Activated CD4-positive, alpha-beta T cell treated with anti-CD3 and anti-CD28 coated beads, Interleukin-2, amount 50 U/mL, for 4 hours (primary cell): ENCODE measurements at places on chromosomes 3 and 15.

DNA sequence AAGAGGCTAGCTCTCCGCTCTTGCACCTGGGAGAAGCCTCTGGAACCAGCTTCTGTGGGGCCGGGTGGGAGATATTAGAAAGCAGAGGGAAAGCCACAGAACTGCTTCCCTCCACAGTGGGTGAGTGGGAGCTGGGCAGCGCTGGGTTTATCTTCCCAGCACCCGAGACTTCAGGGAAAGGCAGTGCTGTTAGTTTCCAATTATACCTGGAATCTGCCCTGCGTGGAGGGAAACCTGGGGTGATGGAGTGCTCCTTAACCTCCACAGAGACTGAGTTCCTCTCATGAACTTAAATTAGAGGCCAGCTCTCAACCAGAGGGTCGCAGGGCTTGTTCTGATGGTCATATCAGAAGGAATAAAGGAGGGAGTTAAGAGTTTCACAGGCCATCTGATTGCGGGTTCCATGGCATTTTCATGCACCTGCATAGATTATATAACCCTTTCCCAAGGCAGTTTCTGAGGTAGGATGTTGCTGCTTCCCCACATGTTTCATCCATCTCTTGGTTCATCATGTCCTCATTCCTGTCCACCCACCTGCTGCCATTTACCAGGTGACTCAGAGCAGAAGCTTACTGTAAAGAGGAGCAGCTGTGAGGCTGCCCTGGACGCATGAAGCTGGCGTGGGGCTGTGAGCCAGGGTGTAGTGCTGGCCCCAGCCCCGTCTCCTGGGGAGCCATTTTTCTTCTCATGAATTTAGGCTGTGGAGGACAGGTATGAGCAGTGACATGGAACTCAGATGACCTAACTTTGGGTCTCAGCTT, 42.5 kb downstream of the CA12 start:
- DNase-seq = no peak

- DNase-seq = no peak
These were observed 97.5 kb downstream of the CHDH start for GRCh38 chr3:53748512-53749271.

DNA sequence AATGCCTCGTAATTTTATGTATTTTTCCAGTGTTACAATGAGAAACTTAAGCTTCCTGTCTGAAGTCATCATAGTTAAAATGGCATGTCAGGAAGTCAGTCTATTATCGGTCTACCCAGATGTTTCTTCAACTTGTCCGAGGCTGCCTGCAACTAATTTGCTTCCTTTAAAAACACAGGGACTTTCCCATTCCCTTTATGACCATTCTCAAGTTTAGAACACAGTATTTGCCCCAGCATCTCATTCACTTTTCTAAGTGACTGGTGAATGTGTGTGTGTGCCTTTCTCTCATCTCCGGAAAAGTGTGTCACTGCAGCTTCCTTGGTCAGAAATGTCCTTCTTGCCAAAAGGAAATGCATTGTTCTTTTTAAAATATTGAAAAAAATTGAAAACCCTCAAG, 466.6 kb downstream of the RAP2B start:
- DNase-seq = no peak

DNA sequence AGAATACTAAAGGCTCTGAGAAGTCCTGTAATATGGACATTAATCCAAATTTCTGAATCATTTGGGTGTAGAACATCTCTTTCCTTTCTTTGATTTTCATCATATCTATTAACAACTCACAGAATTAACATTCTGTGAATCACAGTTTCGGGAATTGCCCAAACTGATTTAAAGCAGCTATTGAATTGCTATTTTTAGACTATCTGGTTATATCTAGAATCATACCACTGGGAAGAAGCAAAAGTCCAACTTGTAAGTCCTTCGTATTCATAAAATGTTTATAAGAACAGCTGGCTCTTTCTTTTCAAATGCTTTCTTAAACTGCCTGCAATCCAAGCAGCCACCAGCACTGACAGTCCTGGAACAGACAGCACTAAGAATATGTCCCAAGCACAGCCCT, 733.0 kb downstream of the NTRK3 start:
- DNase-seq = no peak

GRCh38 chr3:56621681-56622080, 61.4 kb downstream of the TASOR start:
- DNase-seq = no peak

DNA sequence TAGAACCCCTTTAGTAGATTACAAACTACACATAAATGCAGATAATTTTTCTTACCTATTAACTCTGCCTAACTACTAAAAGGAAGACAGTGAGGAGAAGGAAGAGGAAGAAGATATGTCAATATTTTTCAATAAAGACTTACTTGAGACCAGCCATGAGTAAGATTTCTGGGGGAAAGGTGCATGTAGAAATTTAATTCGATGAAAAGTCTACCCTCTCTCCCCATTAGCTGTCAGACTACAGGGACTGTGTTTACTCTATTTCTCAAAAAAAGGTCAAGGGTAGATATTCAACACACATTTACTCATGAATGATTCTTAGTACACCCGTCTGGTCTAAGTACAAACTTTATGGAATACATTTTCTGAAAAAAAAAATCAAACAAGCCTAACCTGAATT, 6.8 kb downstream of the TSPAN3 start:
- no peak for DNase-seq
